ENCODE measurements at places on chromosomes 4 and X. TPM values are rescaled to one million over a fixed set of nuclear protein-coding genes. Genes with fewer than 3 reads are reported as not detected.
A peak's percentile ranks its signal among the peaks of the same experiment; 100 is the strongest.

- DNase-seq = no peak
Measured at GRCh38 chrX:46561824-46562657, 11.5 kb upstream of the CHST7 start.

- no peak for DNase-seq
Measured at GRCh38 chrX:9333873-9334560, 130.8 kb upstream of the TBL1X start.

DNA sequence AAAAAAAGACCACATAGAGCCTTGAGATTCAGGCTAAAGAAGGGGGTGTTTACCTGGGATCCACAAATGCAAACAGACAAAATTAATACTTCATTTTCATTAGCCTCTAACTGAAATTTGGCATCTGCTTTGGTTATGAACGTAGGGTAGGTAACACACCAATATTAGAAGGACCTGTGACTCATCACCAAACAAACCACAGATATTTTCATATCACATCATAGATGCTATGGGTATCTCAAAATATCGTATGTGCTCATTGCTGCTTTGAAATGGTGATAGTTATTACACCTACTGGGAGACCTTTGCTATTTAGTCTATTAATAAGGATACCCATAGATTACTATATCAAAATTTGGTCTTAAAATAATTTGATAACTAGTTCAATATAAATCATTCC lies 180.6 kb upstream of the MAP3K15 start:
- no peak for DNase-seq

DNA sequence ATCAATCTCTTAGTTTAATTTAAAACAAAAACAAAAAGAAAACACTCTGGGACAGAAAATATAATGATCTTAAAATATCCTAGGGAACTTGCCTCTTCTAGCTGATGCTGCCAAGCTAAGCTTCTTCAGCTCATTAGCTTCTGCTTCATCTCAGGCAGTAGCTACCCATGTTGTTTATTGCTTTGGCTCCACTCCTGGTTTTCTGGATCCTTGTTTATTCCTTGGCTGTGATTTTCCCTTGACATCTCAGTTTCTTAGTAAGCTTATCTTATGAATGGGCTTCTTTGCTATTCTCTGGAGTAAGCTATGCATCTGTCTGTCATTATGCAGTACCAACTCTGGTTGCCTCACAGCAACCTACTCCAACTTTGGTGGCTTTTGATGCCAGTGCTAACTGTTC lies 5.1 kb upstream of the MTHFD2L start:
- DNase-seq = no peak

- no peak for DNase-seq
Measured at GRCh38 chrX:110699109-110699508, 96.5 kb downstream of the CHRDL1 start.

The SLC6A14 gene
- total RNA-seq = not detected

DNA sequence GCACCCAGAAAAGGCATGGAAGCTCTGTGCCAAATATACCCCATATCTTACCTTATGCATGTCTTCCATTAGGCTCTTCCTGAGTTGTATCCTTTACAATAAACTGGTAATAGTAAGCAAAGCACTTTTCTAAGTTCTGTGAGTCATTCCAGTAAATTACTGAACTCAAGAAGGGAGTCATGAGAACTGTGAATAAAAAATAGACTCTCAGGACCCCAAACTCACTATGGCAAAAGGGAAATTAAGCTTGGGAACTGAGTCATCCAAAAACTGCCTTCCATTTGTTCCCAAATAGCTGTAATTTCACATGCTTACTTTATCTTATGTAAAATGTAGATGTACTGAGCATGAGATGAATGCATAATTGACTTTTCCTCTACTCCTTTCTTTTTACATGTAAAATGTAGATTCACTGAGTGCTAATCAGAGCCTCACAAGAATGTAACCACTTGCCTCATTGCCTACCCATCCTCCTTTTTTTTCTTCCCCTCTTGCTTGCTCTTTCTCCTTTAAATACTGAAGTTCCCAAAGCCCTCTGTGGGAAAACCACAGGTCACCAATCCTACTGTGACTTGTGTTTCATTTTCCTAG lies 8.1 kb downstream of the TCEAL3 start:
- DNase-seq = no peak

GRCh38 chr4:128590034-128590740 lies 219.3 kb upstream of the JADE1 start:
- DNase-seq = no peak

DNA sequence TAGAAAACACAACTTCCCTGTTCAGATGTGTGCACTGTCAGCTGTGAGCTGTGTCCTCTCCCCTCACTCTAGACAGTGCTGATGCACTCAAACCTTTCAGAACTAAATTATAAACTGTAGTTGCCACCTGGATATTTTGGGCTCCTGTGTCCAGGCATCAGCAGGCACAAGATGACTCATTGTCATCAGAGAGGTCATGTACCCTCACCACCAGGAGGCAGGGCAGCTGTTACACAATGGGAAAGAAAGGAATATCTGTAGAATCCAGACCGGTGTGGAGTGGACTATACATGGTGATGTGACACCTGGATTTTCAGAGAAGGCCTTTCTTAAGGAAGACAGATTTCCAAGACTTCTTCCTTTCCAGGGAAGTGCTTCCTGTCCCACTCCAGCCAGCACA lies 854.4 kb upstream of the AGA start:
- no peak for DNase-seq

- no peak for DNase-seq
Measured at GRCh38 chr4:186728631-186729271, 5.1 kb upstream of the FAT1 start.

The ABLIM2 gene
- 2.3 TPM for total RNA-seq

DNA sequence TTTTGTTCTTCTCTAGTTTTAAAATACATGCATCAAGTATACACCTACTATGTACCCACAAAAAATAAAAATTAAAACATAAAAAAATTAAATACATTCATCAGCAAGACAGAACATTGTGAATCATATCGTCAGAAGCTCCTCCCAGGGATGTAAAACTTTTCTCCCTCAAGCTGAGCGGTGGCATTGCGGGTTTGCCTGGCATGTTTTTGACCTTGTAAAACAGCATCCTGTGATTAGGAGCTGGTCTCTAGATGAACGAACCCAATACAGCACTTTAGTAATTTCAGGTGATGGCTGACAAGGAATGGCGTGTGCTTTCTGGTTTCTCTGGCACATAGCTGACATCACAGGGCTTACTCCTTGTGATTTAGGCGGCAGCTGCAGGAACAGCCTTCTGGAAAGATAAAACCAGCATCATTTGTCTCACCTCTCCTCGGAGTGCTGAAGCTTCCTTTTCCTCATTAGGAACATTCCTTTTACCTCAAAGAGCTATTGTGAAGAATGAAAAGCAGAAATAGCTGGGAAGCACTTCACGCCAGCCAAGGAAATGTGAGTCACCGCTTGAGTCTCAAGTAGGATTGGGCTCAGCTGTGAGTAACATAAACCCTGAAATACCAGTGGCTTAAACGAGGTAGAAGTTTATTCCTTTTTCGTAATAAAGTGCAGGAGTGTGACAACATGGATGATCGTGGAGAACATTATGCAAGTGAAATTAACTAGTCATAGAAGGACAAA lies 44.3 kb downstream of the NYX start:
- DNase-seq = peak; percentile 78

GRCh38 chrX:5113128-5113527 lies 1115.5 kb downstream of the NLGN4X start:
- no peak for DNase-seq

GRCh38 chr4:3307486-3307885 lies 14.7 kb downstream of the RGS12 start:
- DNase-seq = no peak

- no peak for DNase-seq
Measured at GRCh38 chrX:116462822-116463221, at the start of gene CT83. Gene CT83, minus strand, starts transcription at chrX:116462976. Its CDS starts 120 bp downstream, at chrX:116462856.

GRCh38 chr4:103091601-103092223 lies 7.9 kb downstream of the BDH2 start:
- DNase-seq = peak; percentile 57

DNA sequence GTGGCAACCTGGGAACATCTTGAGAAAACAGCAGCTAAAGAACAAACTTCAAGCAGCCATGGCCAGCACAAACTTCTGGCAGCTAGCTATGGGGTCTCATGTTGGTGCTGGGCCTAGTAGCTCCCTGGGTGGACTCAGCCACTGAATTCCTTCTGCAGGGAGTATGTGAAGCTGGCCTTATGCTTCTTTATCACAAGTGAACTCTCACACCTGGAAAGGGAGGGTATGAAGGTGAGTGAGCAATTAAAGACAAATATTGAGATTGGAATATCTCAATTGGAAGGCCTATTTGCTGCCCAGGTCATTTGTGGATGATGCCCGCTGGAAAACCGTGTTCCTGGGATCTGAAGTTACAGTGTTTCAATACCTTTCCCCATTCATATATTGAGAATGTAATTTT lies 153.3 kb upstream of the RPS6KA3 start:
- DNase-seq = no peak

The CHRNA9 gene
- not detected for total RNA-seq

- no peak for DNase-seq
Measured at GRCh38 chrX:47244676-47245075, 11.9 kb downstream of the USP11 start.

GRCh38 chrX:119497185-119497584 lies 28.9 kb downstream of the SLC25A5 start:
- DNase-seq = no peak

The GAGE13 gene
- not detected for total RNA-seq

GRCh38 chrX:104343428-104344129 lies 88.8 kb upstream of the ESX1 start:
- peak; percentile 63 for DNase-seq

GRCh38 chr4:109588176-109588575 lies 28.1 kb downstream of the MCUB start:
- DNase-seq = no peak

GRCh38 chr4:165548702-165549101 lies 169.9 kb downstream of the CPE start:
- DNase-seq = no peak

DNA sequence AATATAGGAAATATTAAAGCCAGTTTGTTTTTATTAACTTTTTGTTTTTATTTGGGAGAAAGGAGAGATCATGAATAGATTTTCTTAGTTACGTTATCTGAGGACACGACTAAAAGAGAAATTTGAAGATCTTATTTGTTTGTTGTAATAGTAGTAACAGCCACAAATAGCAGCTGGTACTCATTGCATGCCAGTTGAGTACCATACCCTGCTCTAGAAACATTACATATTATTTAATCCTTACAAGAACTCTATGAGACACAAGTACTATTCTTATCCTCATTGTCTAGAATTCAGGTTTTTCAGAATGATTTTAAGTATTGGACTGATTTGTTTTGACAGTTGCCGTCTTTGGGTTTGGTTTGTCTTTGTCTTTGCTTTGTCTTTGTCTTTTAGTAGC lies 31.8 kb downstream of the USP53 start:
- no peak for DNase-seq

DNA sequence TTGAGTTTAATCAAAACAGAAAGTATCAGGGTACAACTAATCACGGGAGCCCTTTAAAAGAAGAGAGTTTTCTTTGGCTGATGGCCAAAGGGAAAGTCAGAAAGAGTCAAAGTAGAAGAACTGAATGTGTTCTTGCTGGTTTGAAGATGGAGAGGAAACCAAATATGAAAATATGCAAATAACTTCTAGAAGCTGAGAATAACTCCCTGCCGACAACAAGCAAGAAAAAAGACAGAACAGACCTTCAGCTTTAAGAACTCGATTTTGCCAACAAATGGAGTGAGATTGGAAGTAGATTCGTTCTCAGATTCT lies 903.8 kb downstream of the STIM2 start:
- DNase-seq = no peak

The DCAF4L1 gene
- total RNA-seq = 0.40 TPM

DNA sequence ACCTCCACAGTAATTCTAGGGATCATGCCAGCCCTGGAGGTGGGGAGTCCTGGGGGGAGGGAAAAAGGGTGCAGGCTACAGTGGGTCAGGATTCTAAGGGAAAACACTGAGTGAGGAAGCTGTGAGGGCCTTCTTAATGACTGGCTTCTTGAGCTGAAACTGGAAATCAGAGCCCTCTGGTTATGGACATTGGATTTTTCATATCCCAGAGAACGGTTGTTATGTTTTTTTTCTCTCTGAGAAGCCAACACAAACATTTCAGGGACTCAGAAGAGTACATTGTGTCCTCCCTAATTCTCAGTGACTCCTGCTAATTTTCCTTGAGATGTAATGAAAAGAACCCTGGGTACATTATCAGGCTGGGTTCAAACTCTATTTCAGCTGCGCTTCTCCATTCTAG lies 162.4 kb upstream of the PRDX4 start:
- no peak for DNase-seq

DNA sequence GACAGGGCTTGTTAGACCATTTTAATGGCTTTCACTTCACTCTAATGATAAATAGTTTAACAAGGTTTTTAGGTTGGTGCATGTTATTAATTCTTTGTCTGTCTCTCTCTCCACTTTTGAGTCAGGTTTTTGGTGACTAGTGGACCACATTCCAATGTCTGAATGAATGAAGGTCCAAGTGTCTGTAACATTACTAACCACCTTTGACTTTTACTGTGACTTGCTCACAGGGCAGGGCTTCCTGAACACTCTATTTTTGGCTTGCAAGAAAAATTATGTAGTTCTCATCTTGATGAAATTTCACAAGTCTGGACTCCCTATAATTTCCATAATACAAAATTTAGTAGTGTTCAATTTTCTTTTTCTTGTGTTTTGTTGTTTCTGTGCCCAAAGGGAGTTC lies 78.9 kb upstream of the BMPR1B start:
- no peak for DNase-seq

GRCh38 chr4:132691668-132692067 lies 457.4 kb upstream of the PCDH10 start:
- no peak for DNase-seq

DNA sequence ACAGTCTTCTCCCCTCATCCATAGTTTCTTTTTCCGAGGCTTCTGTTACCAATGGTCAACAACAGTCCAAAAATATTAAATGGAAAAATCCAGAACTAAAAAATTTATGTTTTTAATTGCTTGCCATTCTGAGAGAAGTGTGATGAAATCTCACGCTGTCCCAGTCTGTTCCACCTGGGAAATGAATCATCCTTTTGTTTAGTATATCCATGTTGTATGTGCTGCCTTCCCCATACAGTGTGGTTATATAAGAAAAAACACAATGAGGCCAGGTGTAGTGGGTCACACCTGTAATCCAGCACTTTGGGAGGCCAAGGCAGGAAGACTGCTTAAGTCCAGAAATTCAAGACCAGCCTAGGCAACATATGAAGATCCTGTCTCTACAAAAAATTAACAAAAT lies 161.6 kb downstream of the CHIC2 start:
- DNase-seq = no peak

- DNase-seq = no peak
Measured at GRCh38 chr4:10526429-10527222, 69.4 kb upstream of the ZNF518B start.
